ENCODE measurements at places on chromosomes 2 and 18.

- DNase-seq: no peak
Measured at GRCh38 chr2:156792242-156792840, 356.2 kb downstream of the GPD2 start.

DNA sequence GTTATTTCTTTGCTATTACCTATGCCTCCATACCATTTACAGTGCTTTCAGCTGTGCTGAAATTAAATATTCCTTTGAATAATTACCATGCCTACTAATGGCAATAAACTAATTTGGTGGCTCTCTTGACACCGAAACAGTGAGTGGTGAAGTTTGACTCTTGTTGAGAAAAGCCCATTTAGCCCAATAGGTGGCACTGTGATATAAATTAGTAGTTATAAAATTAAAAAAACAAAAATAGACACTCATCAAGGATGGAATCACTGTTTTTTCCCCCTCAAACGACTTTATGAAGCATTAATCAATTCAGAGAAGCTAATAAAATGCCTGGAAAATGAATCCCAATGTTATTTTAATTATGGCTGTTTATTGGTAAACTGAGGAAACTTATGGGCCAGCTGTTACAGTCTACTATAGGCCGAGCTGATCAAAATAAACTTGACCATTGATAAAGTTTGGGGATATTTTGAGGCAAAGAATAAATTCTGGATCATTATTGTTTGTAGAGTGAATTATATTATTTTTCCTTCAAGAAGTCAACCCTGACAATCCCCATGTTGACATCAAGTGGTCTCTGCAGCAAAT is 339.6 kb downstream of the TRIB2 start:
- no peak for DNase-seq

DNA sequence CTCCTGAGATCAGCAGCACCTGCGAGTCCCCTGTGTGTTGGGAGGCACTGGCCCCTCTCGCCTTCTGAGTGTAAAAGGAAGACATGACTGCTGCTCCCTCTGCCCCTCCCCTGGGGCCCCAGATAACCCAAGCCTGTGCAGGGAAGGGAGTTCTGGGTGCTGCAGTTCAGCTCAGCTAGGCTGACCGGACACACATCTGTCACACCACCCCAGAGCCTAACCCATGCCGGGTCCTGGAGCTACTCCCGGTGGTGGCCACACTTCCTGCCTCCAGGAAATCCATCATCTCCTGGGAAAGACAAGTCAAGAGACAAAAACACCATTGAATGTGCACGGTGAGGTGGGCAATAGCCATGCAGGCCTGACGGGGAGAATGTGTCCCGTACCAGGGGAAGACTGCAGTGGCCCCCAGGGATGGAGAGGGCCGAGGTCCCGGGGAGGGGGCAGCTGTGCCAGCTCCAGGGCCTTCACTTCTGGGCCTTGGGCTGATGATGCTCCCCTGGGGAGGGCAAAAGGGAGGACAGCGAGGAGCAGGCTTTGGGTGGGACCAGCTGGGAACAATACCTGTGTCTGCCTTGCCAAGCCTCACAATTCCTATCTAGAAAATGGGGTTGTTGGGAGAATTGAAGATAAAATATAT is 210.6 kb downstream of the TFCP2L1 start:
- DNase-seq: no peak

DNA sequence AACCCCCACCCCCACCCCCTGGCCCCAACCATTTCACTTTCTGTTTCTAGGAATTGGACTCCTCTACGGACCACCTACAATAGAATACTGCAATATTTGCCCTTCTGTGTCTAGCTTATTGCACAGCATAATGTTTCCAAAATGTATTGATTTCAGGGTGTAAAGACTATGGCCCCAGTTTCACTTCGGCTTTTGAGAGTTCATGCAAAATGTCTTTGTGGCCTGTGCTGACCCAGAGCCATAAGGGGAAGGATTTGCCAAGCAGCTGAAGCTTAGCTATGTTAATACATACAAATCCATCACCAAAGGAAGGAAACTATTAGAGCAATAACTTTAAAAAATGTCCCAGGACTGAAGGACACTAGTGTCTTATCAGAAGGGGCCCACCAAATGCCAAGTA is 11.2 kb upstream of the ATP9B start:
- DNase-seq: no peak

GRCh38 chr18:64444819-64445218 is 295.9 kb upstream of the LINC00305 start:
- no peak for DNase-seq

All from activated T-helper 1 cell treated with anti-CD3 and anti-CD28 coated beads, Interleukin-12 subunit alpha, Interleukin-12 subunit beta, Interleukin-2, Interleukin-4 antibody, amounts not matched to agents 30 ng/mL and 10 ng/mL and 1 ng/mL, durations not matched to agents 14 hours and 24 hours and 36 hours (primary cell).